ENCODE measurements at places on chromosomes 5 and 9.
A peak's percentile ranks its signal among the peaks of the same experiment; 100 is the strongest.

- no peak for DNase-seq
Observed at GRCh38 chr5:15807871-15808270, 307.9 kb downstream of the FBXL7 start.

- peak; percentile 7 for DNase-seq
Observed at GRCh38 chr5:174145821-174146220, 100.3 kb downstream of the NSG2 start.

DNA sequence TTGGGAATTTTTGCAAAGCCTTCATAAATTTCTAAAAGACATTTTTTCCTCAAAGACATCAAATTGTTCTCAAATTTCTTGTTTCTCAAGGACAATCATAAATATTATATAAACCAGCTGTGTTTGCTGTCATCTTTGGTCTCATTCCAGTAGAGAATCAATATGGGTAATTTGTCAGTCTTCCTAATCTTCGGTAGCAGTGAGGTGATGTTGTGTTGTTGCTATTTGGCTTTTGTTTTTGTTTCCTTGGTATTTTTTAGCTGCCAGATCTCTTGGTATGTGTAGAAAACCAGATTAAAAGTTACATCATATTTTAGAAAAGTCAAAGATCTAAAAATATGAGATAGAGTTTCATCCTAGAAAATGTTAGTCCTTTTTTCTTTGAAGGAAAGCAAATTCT lies 87.5 kb downstream of the CAMK4 start:
- no peak for DNase-seq

DNA sequence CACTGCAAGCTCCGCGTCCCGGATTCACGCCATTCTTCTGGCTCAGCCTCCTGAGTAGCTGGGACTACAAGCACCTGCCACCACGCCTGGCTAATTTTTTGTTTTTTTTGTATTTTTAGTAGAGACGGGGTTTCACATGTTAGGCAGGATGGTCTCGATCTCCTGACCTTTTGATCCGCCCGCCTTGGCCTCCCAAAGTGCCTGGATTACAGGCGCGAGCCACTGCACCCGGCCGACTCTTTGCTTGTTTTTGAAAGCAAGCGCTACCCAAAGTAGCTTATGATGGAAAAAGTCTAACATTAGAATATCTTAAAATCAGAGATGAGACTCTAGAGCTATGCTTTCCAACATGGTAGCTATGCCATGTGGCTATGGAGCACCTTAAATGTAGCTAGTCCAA lies 585.5 kb upstream of the ITGA1 start:
- no peak for DNase-seq

GRCh38 chr5:141532726-141533125 lies 43.8 kb downstream of the PCDHGC5 start:
- no peak for DNase-seq

DNA sequence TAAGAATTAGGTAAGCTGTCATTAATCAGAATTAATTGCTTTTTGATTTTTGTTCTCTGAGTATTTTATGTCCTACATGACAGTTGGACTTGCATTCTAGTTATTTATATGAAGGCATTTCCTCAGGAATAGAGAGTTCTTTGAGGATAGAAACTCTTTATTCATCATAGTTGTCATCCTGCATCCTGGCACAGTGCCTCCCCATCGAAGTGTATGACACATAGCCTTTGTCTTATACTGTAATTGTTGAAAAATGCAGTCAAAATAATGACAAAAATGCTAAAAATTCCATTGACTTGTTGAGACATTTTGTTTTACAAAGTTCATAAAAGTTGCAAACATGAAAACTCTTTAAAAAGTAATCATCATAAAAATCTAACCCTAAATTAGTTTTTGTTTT lies 36.5 kb downstream of the CFAP95 start:
- DNase-seq, result no peak

DNA sequence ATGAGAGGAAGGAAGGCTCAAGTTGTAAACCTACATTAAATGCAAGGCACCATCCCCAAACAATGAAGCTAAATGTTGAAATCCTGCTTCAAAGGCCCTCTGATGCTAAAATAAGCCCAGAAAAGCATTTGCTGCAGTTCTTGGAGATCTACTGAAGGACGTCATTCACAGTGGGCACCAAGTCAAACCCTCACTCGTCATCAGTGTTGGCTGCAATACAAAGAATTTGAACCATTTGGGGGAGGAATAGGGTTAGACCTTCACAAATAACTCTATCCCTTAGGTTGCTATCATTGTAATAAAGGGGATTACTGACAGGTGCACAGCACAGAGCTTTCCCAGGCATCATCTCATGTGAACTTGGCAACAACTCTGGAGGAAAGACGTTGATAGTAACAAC lies 9.3 kb upstream of the MEGF9 start:
- no peak for DNase-seq

- no peak for DNase-seq
Observed at GRCh38 chr5:159198063-159199036, 11.0 kb downstream of the RNF145 start.

GRCh38 chr5:138819081-138819480 lies 56.1 kb downstream of the LRRTM2 start:
- no peak for DNase-seq

- DNase-seq, result no peak
Observed at GRCh38 chr9:79489261-79490000, 82.3 kb upstream of the TLE4 start.

DNA sequence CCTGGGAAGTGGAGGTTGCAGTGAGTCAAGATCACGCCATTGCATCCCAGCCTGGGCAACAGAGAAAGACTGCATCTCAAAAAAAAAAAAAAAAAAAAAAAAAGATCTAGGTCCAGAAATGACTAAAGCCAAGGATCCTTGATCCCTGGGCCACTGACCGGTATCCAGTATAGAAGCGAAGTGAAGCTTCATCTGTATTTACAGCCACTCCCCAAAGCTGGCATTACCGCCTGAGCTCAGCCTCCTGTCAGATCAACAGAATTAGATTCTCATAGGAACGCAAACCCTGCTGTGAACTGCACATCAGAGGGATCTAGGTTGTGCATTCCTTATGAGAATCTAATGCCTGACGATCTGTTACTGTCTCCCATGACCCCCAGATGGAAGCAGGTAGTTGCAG lies 9.3 kb downstream of the CSNK1A1 start:
- no peak for DNase-seq

GRCh38 chr9:93830012-93830596 lies 125.1 kb downstream of the BARX1 start:
- no peak for DNase-seq

- no peak for DNase-seq
Observed at GRCh38 chr5:24817966-24818365, 173.2 kb upstream of the CDH10 start.

DNA sequence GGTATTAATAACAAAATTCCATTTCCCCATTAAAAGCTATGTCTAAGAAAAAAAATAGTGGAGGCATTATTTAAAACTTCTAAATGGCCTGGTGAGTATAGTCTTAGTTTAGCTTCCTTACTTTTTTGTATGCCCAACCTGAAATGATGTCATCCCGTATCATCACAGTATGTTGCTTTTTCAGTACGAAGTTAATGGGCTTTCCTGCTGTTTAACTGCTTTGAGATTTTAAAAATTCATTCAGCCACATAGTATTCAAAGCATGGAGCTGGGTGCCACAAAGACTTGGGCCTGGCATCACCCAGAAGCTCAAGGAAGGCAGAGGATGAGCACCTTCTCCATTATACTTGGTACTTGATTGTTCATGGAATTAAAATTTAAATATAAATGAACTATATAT lies 7.4 kb downstream of the F2RL2 start:
- DNase-seq, result no peak

- no peak for DNase-seq
Observed at GRCh38 chr5:423233-423565, 19.8 kb upstream of the EXOC3 start.

Data from stimulated activated CD4-positive, alpha-beta T cell treated with anti-CD3 and anti-CD28 coated beads, Interleukin-15, amount 100 ng/mL, for 48 hours (primary cell).